ENCODE measurements at places on chromosomes 4 and X.
A peak's percentile ranks its signal among the peaks of the same experiment; 100 is the strongest.

DNA sequence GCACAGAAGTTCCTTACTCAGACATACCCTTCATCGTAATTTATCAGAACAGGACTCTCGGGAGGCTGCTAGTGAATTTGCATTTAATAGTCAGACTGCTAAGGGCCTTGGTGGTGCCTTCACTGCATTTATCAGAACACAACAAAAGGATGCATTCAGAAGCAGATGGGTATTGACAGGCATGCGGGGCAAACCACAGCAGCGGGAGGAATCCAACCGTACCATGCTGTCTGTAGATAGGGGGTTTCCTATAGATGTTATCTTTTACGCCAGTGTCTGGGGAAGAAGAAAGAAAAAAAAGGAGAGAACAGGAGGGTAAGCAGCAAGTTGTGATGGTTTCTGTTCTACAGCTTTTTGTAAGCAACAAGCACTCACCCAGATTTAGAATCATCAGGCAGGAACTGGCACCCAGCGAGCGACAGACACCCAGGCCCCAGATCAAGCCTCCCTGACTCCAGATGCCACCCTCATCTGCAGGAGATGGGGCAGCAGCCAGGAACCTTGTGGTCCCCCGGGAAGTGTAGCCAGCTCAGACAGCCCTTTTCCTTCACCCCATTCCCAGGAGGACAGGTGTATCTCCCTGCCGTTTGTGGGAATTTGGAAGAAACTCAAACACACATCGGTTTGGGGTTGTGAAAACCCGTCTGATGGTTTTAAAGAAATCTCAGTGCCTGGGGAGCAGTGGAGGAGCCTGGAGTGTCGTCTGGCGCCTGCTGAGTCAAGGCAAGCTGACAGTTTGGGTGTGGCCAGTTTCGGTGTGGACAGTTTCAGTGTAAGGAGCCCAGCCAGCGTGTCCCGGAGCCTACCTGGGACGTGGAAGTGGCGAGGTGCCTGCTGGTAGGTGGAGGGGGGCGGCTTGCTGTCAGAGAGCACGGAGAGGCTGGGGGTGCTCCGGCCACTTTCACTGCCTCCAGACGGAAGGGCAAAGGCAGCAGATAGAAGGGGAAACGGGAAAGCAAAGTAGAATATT, 80.0 kb upstream of the AFAP1 start:
- peaks cover 11% of the 10 kb centered on the region for H3K4me1 ChIP-seq
- H3K4me3 ChIP-seq: peak overlapping the region; percentile 15
- H3K36me3 ChIP-seq: no peaks in the 10 kb centered on the region
- peaks cover 11% of the 10 kb centered on the region for H3K27me3 ChIP-seq

GRCh38 chrX:16914058-16914457, 32.4 kb upstream of the REPS2 start:
- DNase-seq: no peak
- no peak overlapping the region for H3K27ac ChIP-seq
- no peaks in the 10 kb centered on the region for H3K27me3 ChIP-seq
- H3K36me3 ChIP-seq: no peaks in the 10 kb centered on the region
- no peak overlapping the region for H3K4me3 ChIP-seq

- no peak overlapping the region for H3K4me3 ChIP-seq
- H3K27me3 ChIP-seq: no peaks in the 10 kb centered on the region
- no peak for DNase-seq
- no peaks in the 10 kb centered on the region for H3K36me3 ChIP-seq
- H3K27ac ChIP-seq: no peak overlapping the region
- peaks cover 7% of the 10 kb centered on the region for H3K4me1 ChIP-seq
Measured at GRCh38 chrX:151806967-151807540, 72.5 kb downstream of the CNGA2 start.

- H3K27me3 ChIP-seq: no peaks in the 10 kb centered on the region
- H3K4me3 ChIP-seq: no peak overlapping the region
- peaks cover 38% of the 10 kb centered on the region for H3K4me1 ChIP-seq
- H3K27ac ChIP-seq: no peak overlapping the region
- DNase-seq: no peak
Measured at GRCh38 chr4:77074381-77074831, 1.4 kb downstream of the CCNI start.

- no peak overlapping the region for H3K4me3 ChIP-seq
- no peaks in the 10 kb centered on the region for H3K36me3 ChIP-seq
- DNase-seq: no peak
- no peaks in the 10 kb centered on the region for H3K27me3 ChIP-seq
- H3K4me1 ChIP-seq: peaks cover 36% of the 10 kb centered on the region
- peak overlapping the region; percentile 78 for H3K27ac ChIP-seq
Measured at GRCh38 chr4:169050881-169051760, 41.1 kb upstream of the CBR4 start.

- peaks cover 33% of the 10 kb centered on the region for H3K36me3 ChIP-seq
- H3K4me3 ChIP-seq: no peak overlapping the region
- no peaks in the 10 kb centered on the region for H3K27me3 ChIP-seq
- no peak for DNase-seq
- no peak overlapping the region for H3K27ac ChIP-seq
Measured at GRCh38 chrX:290476-291166, 9.4 kb downstream of the PLCXD1 start.

DNA sequence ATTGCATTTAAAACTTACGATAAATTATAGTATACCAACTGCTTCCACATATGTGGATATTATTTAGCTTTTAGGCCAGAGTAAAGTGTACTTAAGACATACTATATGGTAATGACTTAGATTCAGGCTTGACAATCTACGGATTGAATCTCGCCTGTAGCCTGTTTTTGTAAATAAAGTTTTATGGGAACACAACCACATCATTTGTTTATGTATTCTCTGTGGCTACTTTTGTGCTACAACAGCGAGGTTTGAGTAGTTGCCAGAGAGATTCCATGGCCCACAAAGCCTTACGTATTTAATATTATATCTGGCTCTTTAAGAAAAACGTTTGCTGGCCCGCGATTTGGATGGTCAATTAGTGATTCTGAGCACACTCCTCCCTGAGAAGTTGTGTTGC, 37.6 kb downstream of the HHIP start:
- H3K36me3 ChIP-seq: peaks cover 4% of the 10 kb centered on the region
- no peaks in the 10 kb centered on the region for H3K27me3 ChIP-seq
- no peak overlapping the region for H3K4me3 ChIP-seq
- no peak overlapping the region for H3K27ac ChIP-seq
- peaks cover 29% of the 10 kb centered on the region for H3K4me1 ChIP-seq
- DNase-seq: no peak

DNA sequence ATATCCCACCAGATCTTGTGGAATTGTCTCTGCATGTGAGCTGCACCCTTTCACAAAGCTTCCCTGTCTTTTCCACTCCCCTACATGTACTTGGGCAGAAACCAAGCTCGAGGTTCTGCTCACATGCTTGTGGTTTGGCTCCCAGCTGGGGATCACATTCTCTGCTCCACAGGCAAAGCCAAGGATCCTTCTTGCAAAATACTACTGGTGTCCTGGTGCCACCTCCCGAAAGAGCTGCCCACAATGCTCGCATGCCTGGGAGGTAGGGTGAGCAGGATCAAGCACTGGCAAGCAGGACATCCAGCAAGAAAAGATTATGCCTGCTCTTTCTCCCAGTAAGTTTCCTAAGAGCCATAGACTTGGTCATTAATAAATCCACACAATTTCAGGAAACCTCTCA, 45.1 kb upstream of the PPARGC1A start:
- no peaks in the 10 kb centered on the region for H3K27me3 ChIP-seq
- no peak overlapping the region for H3K4me3 ChIP-seq

- H3K27me3 ChIP-seq: no peaks in the 10 kb centered on the region
- DNase-seq: no peak
- H3K4me3 ChIP-seq: no peak overlapping the region
- H3K4me1 ChIP-seq: no peaks in the 10 kb centered on the region
Measured at GRCh38 chr4:94305466-94306225, 37.0 kb downstream of the HPGDS start.

- no peak overlapping the region for H3K27ac ChIP-seq
- no peak for DNase-seq
- H3K4me3 ChIP-seq: no peak overlapping the region
- H3K36me3 ChIP-seq: peaks cover 48% of the 10 kb centered on the region
- H3K4me1 ChIP-seq: peaks cover 12% of the 10 kb centered on the region
Measured at GRCh38 chr4:41024556-41025491, 189.5 kb downstream of the APBB2 start.

- no peak overlapping the region for H3K4me3 ChIP-seq
- no peak for DNase-seq
- no peak overlapping the region for H3K27ac ChIP-seq
- peaks cover 2% of the 10 kb centered on the region for H3K36me3 ChIP-seq
- H3K27me3 ChIP-seq: no peaks in the 10 kb centered on the region
Measured at GRCh38 chrX:134715930-134716619, 57.8 kb upstream of the PLAC1 start.

GRCh38 chrX:72340626-72341025, 34.9 kb upstream of the CITED1 start:
- H3K27ac ChIP-seq: no peak overlapping the region
- no peaks in the 10 kb centered on the region for H3K4me1 ChIP-seq
- no peaks in the 10 kb centered on the region for H3K36me3 ChIP-seq
- H3K27me3 ChIP-seq: no peaks in the 10 kb centered on the region
- no peak overlapping the region for H3K4me3 ChIP-seq
- DNase-seq: no peak

GRCh38 chr4:17884063-17884462, 73.3 kb downstream of the NCAPG start:
- H3K36me3 ChIP-seq: peaks cover 7% of the 10 kb centered on the region
- H3K27me3 ChIP-seq: no peaks in the 10 kb centered on the region
- no peak overlapping the region for H3K4me3 ChIP-seq
- no peak for DNase-seq
- H3K27ac ChIP-seq: no peak overlapping the region
- H3K4me1 ChIP-seq: no peaks in the 10 kb centered on the region

DNA sequence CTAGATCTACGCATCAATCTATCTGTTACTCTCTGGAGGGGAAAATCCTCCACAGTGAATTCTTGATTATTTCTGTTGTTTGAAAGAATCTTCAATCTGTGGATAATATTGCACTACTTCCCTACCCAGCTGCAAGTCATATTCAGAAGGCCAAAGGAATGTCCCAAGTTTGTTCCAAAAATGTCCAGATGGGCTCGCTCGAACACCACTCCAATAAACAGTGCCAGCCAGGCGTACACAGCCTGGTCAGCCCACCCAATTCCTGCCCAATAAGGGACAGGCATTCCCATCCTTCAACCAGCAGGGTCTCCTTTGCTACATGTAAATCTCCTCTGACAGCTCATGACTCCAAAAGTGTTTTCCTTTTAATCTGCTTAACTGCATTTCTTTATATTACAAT, 80.7 kb upstream of the GPM6B start:
- no peaks in the 10 kb centered on the region for H3K36me3 ChIP-seq
- no peaks in the 10 kb centered on the region for H3K27me3 ChIP-seq
- no peak overlapping the region for H3K4me3 ChIP-seq
- H3K27ac ChIP-seq: no peak overlapping the region

GRCh38 chr4:86757468-86757867, 91.7 kb downstream of the SLC10A6 start:
- no peaks in the 10 kb centered on the region for H3K4me1 ChIP-seq
- H3K27ac ChIP-seq: no peak overlapping the region
- no peak overlapping the region for H3K4me3 ChIP-seq
- no peaks in the 10 kb centered on the region for H3K27me3 ChIP-seq
- peaks cover 28% of the 10 kb centered on the region for H3K36me3 ChIP-seq

- peaks cover 2% of the 10 kb centered on the region for H3K36me3 ChIP-seq
- H3K27me3 ChIP-seq: no peaks in the 10 kb centered on the region
- H3K4me1 ChIP-seq: peaks cover 22% of the 10 kb centered on the region
- no peak overlapping the region for H3K27ac ChIP-seq
- no peak for DNase-seq
- H3K4me3 ChIP-seq: no peak overlapping the region
Measured at GRCh38 chrX:96424007-96424406, 260.6 kb upstream of the DIAPH2 start.

GRCh38 chr4:25425361-25425760, 48.3 kb downstream of the ANAPC4 start:
- H3K4me1 ChIP-seq: no peaks in the 10 kb centered on the region
- DNase-seq: no peak
- H3K27me3 ChIP-seq: no peaks in the 10 kb centered on the region
- H3K36me3 ChIP-seq: peaks cover 2% of the 10 kb centered on the region

DNA sequence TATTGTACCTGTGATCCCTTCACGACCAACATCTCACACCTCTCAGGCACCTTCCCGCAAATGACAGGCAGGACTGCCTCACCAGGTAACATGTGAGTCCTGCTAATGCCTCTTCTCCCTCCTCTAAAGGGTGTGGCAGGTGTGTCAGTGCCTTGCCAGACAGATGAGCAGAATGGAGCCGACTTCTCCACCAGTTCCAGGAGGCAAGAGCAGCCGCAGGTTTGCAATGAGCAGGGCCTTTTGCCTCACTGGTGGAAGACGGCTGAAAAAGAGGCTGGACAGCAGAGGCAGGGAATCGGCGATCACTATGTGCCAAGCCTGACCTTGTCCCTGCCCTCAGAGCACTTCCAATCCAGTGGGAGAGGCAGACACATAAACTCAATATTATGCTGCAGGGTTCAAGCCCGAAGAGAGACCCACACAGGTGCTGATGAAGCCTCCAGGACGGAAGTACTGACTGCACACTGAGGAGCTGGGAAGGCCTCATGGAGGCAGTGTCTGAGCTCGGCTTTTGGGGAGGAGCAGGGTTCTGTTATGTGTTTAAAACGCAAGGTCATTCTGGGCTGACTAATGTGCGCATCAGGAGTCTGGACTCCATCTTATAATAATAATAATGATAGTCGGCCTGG, 57.9 kb downstream of the C4orf50 start:
- no peak for DNase-seq
- no peaks in the 10 kb centered on the region for H3K36me3 ChIP-seq
- H3K27ac ChIP-seq: no peak overlapping the region
- no peak overlapping the region for H3K4me3 ChIP-seq
- peaks cover 11% of the 10 kb centered on the region for H3K4me1 ChIP-seq

GRCh38 chr4:180164799-180165198, 2078.4 kb upstream of the TENM3 start:
- H3K36me3 ChIP-seq: no peaks in the 10 kb centered on the region
- peak overlapping the region; percentile 27 for H3K27ac ChIP-seq
- peaks cover 12% of the 10 kb centered on the region for H3K4me1 ChIP-seq
- no peak overlapping the region for H3K4me3 ChIP-seq
- no peak for DNase-seq

DNA sequence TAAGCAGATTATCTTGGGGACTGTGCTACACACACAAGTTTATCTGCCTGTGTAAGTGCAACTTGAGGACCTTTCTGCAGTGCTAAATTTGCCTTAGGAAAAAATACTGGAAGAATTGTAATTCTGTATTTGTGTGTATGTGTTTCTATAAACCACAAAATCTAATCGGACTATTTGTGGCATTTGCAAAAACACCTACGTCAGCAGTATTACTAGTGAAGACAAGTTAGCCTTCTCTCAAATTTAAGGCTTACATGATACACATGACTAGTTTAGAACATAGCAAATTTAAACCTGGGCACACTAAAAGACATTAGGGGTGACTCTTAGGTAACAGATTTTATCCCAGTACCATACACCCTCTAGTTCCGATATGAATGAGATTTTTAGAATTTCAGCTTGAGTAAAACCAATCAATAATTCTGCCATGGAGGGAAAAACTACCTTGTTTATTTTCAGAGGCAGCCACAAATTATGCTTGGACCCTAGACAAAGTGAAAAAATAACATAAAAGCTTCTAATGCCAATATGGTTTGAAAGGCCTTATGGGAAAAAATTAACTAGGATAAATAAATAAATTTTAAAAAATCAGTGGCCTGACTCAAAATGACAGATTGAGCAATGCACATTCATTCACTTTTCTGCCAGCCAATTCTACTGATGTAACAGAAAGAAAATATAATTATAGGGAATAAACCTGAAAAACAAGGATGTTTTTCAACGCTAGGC, 176.4 kb downstream of the SNCA start:
- peaks cover 24% of the 10 kb centered on the region for H3K4me1 ChIP-seq
- H3K36me3 ChIP-seq: no peaks in the 10 kb centered on the region
- H3K27ac ChIP-seq: peak overlapping the region; percentile 64
- H3K27me3 ChIP-seq: no peaks in the 10 kb centered on the region
- no peak for DNase-seq
